ENCODE measurements at places on chromosomes 7 and 10.

DNA sequence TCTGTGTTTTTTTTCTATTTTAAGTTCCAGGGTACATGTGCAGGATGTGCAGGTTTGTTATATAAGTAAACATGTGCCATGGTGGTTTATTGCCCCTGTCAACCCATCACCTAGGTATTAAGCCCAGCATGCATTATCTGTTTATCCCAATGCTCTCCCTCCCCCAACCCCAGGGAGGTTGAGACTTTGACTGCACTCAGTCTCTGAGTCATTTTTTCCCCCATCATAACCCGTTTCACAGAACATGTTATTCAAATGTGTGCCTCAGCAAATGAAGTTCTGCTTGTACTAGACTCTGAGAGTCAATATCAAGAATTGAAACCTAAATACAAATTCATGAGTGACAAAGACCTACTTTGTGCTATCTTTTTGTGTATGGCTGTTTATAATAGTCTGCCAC, 70.0 kb upstream of the CYP26C1 start:
- DNase-seq = peak; percentile 28

DNA sequence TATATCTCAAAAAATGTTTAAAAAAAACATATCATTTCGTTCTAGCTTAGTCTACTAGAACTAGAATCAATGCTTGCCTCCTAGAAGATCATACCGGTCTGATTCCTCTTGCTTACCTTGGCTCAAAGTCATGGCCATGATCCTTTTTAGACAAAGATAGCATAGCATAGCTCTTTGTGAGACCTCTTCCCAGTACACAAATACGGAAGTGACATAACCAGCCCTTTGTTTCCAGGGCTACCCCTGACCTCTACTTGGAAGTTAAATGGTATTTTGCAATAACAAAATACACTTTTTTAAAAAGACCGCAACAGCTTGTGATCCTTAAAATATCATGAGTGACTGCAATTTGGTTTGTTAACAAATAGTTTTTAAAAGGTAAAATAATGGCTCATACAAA, 130.7 kb upstream of the NOBOX start:
- DNase-seq = no peak

GRCh38 chr10:13795653-13796555, 209.1 kb downstream of the PRPF18 start:
- no peak for DNase-seq

- no peak for DNase-seq
Observed at GRCh38 chr7:2729893-2730716, 42.1 kb downstream of the AMZ1 start.

DNA sequence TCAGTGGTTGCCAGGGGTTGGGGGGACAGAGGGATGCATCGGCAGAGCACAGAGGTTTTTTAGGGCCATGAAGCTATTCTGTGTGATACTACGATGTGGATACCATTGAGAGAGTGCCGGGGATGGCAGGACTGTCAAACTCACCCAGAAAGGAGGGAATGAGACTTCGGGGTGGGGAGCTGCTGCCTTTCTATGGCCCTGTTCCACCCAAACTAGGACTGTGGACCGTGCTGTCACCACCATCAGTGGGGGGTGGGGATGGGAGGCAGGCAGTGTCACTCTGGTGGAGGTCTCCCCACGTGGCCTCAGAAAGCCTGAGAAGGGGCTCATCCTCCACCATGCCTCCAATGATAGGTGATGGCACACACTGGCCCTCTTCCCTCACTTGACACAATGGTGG, 146.2 kb downstream of the PTPN20 start:
- DNase-seq = no peak

GRCh38 chr7:23114896-23115295, 9.3 kb downstream of the KLHL7 start:
- DNase-seq = peak; percentile 31

DNA sequence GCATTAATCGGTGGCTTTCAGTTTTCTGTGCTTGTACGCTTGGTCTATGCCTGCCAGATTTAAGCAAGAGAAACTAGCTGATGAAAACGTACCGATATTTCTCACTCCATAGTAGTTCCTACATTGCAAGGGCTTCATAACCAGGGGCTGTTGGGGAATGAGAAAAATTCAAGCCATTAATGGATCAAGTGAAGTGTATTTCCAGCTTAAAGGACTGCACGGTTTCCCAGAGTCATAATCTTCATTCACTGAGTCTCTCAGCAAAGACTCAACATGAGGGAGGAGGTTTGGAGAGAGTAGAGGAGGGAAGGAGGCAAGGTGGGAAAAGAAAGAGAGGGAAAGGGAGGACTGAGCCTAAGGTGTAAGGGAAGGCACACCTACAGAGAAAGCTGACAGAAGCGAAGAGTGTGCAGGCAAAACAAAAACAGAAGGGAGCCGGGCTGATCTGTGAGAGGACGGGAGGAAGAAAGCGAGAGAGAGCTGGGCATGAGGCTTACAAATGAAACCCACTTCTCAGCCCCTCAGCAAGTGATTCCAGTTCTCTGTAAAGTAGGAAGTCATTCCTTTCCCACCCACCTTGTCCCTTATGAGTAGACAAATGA, 625 bp downstream of the GIMAP2 start:
- DNase-seq = peak; percentile 2

GRCh38 chr7:100687751-100688300, 6.2 kb downstream of the GIGYF1 start:
- no peak for DNase-seq

DNA sequence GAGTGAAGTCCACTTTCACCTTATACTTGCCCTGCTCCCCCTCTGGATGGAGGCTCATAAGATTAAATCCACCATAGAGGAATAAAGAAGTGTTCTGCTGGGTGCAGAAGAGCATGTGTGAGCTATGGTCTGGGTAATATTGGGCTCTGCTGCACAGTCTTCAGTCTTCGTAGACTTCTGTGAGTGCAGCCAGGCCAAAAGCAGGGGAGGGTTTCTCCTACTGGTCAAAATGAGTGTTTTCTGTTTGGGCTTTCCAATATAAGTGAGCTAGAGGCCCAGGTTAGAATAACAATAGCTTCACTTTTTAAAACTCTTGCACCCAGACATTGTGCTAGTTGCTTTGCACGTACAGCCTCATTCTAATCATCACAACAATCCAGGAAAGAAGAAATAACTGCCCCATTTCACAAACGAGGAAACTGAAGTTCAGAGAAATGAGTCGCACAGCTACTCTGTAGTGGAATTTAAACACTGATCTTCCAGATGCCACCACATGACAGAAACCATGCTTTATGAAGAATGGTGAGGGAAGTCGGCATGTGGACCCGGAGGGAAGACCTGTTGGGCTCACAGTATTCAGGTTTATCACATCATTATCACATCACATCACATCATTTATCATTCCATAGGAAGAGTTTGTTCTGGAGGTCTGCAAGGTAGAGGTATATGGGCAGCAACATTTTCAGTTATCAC, 23.8 kb upstream of the MSMB start:
- no peak for DNase-seq

GRCh38 chr10:84015877-84016595, 123.3 kb upstream of the GHITM start:
- no peak for DNase-seq

GRCh38 chr10:79072041-79072441, 3.3 kb downstream of the ZMIZ1 start:
- no peak for DNase-seq

GRCh38 chr10:60555700-60556099, 166.0 kb upstream of the ANK3 start:
- no peak for DNase-seq

- peak; percentile 92 for DNase-seq
Observed at GRCh38 chr10:57692255-57692980, 575.3 kb downstream of the IPMK start.

All from ELR (cell line).